Activated CD4-positive, alpha-beta T cell treated with anti-CD3 and anti-CD28 coated beads for 36 hours (primary cell): ENCODE measurements at places on chromosomes 5 and 9. TPM values are rescaled to one million over a fixed set of nuclear protein-coding genes. Genes with fewer than 3 reads are reported as not detected.

- H3K4me3 ChIP-seq = no peak overlapping the region
- H3K36me3 ChIP-seq = peaks cover 1% of the 10 kb centered on the region
- H3K27me3 ChIP-seq = no peaks in the 10 kb centered on the region
- no peak for DNase-seq
- no peak overlapping the region for H3K27ac ChIP-seq
Measured at GRCh38 chr9:123394291-123395235, 38.6 kb downstream of the CRB2 start.

DNA sequence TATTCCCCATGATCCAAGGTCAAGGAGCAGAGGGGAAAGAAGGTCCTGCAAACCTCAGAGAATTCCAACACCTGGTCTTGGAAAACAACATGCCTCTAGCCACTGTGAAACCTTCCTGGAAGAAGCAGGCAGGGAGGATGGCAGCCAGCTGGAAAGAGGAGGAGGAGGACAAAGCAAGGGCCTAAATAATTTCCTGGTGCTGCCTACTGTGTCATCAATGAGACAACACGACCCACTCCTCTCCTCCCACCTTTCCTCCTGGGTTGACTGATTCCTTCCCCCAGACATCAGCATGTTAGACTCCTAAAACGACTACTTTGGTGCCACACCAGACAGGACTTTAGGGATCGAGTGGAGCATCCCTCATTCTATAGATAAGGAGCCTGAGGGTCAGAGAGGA lies 78.8 kb downstream of the KLHL3 start:
- H3K4me1 ChIP-seq = peaks cover 14% of the 10 kb centered on the region
- no peak for DNase-seq
- no peaks in the 10 kb centered on the region for H3K27me3 ChIP-seq
- no peak overlapping the region for H3K27ac ChIP-seq
- peaks cover 3% of the 10 kb centered on the region for H3K36me3 ChIP-seq

DNA sequence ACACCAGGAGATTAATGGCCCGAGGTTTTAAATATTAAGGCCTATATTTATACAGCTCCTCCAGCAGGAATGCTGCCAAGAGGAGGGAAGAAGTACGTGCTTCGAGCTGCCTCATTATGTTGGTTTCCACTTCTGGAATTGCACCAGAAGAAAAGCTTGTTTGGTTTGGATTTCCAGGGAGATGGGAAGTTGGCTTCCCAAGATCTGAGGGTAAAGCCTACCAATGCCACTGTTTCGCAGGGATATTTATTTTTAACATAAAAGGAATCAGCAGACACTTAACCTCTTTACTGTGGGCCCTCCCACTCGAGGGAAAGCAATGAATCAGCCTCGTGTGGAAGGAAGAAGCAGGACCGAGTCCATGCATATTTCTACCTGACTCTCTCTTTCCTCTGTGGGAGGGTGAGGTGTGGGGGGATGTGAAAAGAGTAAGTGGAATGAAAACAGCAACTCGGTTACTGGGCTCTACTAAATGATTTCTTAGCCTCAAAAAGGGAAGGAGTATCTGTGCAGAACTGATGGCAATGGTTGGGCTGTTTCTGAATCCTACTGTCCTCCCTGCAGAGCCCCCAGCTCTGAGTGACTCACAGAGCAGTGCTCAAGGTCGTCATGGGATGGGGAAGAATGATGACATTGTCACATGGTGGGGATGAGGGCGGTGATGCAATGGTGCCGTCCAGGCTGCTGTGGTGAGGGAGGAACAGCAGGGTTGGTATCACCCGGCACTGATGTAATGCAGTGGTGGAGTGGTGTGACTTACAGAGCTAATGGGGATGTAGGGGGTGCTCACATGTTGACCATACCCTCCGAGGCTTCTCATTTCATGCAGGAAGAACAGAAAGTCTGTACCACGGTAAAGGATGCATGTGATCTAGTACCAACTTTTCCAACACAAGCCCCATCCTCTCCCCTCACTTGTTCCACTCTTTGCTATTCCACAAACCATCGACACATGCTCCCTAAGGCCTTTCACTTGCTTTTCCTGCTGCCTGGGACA lies 215.0 kb upstream of the PANK3 start:
- peaks cover 58% of the 10 kb centered on the region for H3K4me1 ChIP-seq
- DNase-seq = peak; percentile 81
- H3K4me3 ChIP-seq = no peak overlapping the region
- no peaks in the 10 kb centered on the region for H3K27me3 ChIP-seq

DNA sequence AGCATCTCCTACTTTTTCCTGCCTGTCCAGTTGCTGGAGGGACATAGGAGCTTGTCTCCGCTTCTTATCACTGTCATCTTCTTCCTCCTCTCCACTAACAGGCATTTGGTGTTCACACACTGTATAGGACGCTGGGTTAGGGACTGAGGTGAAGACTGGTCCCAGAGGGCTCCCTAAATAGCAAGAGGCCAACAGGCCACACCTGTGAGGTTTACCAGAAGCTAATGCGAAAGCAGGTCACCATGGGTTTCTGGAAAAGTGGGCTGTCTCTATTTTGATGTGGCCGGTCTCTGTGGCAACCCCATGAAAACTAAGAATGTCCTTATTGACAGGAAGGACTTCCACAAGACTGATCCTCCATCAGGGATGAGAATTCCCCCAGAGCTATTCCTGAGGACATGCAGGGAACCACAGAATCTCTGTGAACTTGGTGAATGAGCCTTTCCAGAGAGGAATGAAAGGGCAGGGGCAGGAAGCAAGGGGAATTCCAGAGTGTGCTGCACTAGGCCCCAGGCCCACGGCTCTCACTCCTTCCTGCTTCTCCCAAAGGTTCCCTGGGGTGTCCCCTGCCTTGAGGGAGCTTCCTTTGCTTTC lies 61.7 kb downstream of the DAP start:
- no peaks in the 10 kb centered on the region for H3K36me3 ChIP-seq
- peaks cover 32% of the 10 kb centered on the region for H3K4me1 ChIP-seq
- H3K27me3 ChIP-seq = no peaks in the 10 kb centered on the region
- no peak for DNase-seq

GRCh38 chr5:73966451-73966850 lies 340.5 kb downstream of the ARHGEF28 start:
- H3K4me1 ChIP-seq = no peaks in the 10 kb centered on the region
- H3K27me3 ChIP-seq = peaks cover 10% of the 10 kb centered on the region
- H3K4me3 ChIP-seq = no peak overlapping the region
- DNase-seq = no peak
- H3K36me3 ChIP-seq = no peaks in the 10 kb centered on the region

DNA sequence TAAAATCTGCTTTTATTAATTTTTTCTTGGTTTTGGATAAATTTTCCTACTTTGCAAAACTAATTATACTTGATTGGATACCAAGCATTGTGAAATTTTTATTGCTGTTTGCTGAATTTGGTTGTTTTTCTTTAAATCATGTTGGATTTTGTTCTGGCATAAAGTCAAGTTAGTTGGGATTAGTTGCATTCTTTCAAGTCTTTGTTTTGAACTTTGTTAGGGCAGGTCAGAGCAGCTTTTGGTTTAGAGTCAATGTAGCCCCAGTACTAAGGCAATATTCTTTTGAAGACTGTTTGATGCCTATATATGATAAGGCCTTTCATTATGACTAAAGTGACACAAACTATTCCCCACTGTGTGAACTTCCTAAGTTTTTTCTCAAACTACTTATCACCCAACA lies 531.1 kb downstream of the RASEF start:
- no peak for DNase-seq
- no peak overlapping the region for H3K4me3 ChIP-seq
- no peak overlapping the region for H3K27ac ChIP-seq

- peaks cover 16% of the 10 kb centered on the region for H3K27me3 ChIP-seq
- H3K36me3 ChIP-seq = no peaks in the 10 kb centered on the region
- no peak for DNase-seq
- no peak overlapping the region for H3K4me3 ChIP-seq
Measured at GRCh38 chr5:64615895-64616294, 74.4 kb upstream of the SHISAL2B start.

DNA sequence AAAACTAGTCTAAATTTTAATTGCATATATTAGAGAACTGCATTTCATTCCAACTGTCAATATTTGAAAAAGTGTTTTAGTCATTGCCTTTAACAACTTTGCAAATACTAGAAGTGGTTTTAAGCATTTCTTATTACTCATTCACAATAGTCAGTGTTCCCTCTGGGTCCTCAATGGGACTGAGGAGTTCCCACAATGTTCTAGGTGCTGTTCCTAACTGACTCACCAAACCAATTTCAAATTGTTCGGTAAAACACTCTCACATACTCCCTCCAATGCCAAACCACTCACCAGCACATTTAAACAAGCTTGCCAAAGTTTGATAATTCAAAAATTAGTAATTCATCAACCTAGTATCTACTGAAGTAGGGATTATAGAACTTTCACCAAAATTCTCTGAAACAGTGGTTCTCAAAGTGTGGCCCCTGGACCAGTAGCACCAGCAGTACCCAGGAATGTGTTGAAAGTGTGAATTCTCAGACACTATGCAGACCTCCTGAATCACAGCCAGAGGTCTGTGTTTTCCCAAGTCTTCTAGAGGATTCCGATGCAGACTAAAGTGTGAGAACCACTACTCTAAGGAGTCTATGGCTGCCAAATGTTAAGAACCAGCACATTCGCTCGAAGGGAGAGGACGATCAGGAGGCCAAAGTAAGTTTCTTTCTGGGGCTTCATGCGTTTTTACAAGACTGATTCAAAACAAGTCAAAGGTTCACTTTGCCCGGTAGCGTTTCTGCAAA lies 72.8 kb downstream of the APBA1 start:
- H3K4me1 ChIP-seq = no peaks in the 10 kb centered on the region
- no peak overlapping the region for H3K27ac ChIP-seq
- no peak for DNase-seq
- no peak overlapping the region for H3K4me3 ChIP-seq
- H3K36me3 ChIP-seq = no peaks in the 10 kb centered on the region

- no peak overlapping the region for H3K27ac ChIP-seq
- no peaks in the 10 kb centered on the region for H3K36me3 ChIP-seq
- no peaks in the 10 kb centered on the region for H3K27me3 ChIP-seq
- DNase-seq = no peak
Measured at GRCh38 chr5:103800741-103801495, 238.3 kb upstream of the NUDT12 start.

GRCh38 chr5:16596581-16596940 lies 20.2 kb downstream of the RETREG1 start:
- peaks cover 34% of the 10 kb centered on the region for H3K36me3 ChIP-seq
- no peaks in the 10 kb centered on the region for H3K27me3 ChIP-seq
- H3K4me3 ChIP-seq = no peak overlapping the region
- H3K4me1 ChIP-seq = peaks cover 71% of the 10 kb centered on the region
- H3K27ac ChIP-seq = no peak overlapping the region
- DNase-seq = no peak

- peak; percentile 67 for DNase-seq
- no peaks in the 10 kb centered on the region for H3K27me3 ChIP-seq
- peaks cover 51% of the 10 kb centered on the region for H3K4me1 ChIP-seq
- H3K27ac ChIP-seq = peak within 1 kb of the TSS; percentile 88
- H3K36me3 ChIP-seq = no peaks in the 10 kb centered on the region
Measured at GRCh38 chr9:92947268-92948037, at the start of gene FGD3. TSS of gene FGD3 (plus strand) at chr9:92947523. CDS start at chr9:92976257, 28,734 bp downstream.

DNA sequence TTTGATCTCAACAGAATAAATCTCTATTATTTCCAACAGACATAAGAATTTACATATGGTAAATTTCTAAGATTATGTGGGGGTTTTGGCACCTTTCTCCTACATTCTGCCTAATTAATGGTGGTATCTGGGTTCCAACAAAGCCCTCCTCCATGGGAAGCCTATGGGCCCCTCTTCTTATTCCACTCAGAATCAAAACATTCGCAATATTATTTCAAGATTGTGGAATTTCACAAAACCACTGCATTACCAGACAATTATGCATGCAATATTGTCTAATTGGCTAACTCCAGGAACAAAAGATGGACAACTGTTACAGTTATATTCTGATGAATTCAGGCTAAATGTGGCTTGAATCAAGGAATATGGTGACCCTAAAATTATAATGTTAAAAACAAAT lies 434.0 kb downstream of the NFIB start:
- H3K27me3 ChIP-seq = no peaks in the 10 kb centered on the region
- H3K27ac ChIP-seq = no peak overlapping the region
- DNase-seq = no peak
- H3K4me3 ChIP-seq = no peak overlapping the region
- no peaks in the 10 kb centered on the region for H3K4me1 ChIP-seq

- H3K4me3 ChIP-seq = no peak overlapping the region
- H3K36me3 ChIP-seq = no peaks in the 10 kb centered on the region
- no peak for DNase-seq
- H3K27ac ChIP-seq = no peak overlapping the region
- no peaks in the 10 kb centered on the region for H3K27me3 ChIP-seq
- no peaks in the 10 kb centered on the region for H3K4me1 ChIP-seq
Measured at GRCh38 chr9:105963343-105964099, 269.2 kb downstream of the TMEM38B start.

DNA sequence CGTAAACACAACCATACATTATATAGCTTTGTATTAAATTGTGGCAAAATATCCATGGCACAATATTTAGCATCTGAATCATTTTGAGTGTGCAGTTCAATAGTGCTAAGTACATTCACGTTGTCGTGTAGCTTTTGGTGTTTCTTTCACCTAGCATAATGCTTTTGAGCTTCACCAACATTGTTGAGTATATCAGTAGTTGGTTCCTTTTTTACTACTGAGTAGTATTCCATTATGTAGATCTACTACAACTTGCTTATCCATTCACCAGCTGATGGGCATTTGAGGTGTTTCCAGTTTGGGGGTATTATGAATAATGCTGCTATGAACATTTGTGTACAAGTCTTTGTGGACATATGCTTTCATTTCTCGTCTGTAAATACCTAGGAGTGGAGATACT lies 27.3 kb upstream of the CTNNAL1 start:
- H3K36me3 ChIP-seq = peaks cover 34% of the 10 kb centered on the region
- H3K4me1 ChIP-seq = peaks cover 2% of the 10 kb centered on the region
- no peak for DNase-seq
- no peaks in the 10 kb centered on the region for H3K27me3 ChIP-seq
- H3K27ac ChIP-seq = no peak overlapping the region

- H3K36me3 ChIP-seq = no peaks in the 10 kb centered on the region
- H3K4me1 ChIP-seq = peaks cover 11% of the 10 kb centered on the region
- H3K27ac ChIP-seq = no peak overlapping the region
- no peak for DNase-seq
- H3K4me3 ChIP-seq = no peak overlapping the region
- peaks cover 33% of the 10 kb centered on the region for H3K27me3 ChIP-seq
Measured at GRCh38 chr9:115200711-115201505, 83.0 kb upstream of the TNC start.

GRCh38 chr5:137627706-137628105 lies 108.2 kb downstream of the KLHL3 start:
- H3K36me3 ChIP-seq = peaks cover 6% of the 10 kb centered on the region
- no peak for DNase-seq
- H3K4me3 ChIP-seq = no peak overlapping the region
- no peaks in the 10 kb centered on the region for H3K27me3 ChIP-seq
- no peak overlapping the region for H3K27ac ChIP-seq

F12 gene
- 4.9 TPM for total RNA-seq

ZNF354C gene
- total RNA-seq = 7.1 TPM

PHYHD1 gene
- total RNA-seq = 0.21 TPM

DELE1 gene
- total RNA-seq = 56.1 TPM

SH3TC2 gene
- total RNA-seq = not detected

LOX gene
- not detected for total RNA-seq

SCGB3A2 gene
- not detected for total RNA-seq

MYOZ3 gene
- 0.32 TPM for total RNA-seq

C1QTNF3 gene
- total RNA-seq = 1.5 TPM

FBXL7 gene
- total RNA-seq = not detected

F2RL2 gene
- not detected for total RNA-seq

WNT8A gene
- not detected for total RNA-seq

IFNA13 gene
- not detected for total RNA-seq
